ENCODE measurements at places on chromosomes 16 and 17. TPM values are rescaled to one million over a fixed set of nuclear protein-coding genes. Genes with fewer than 3 reads are reported as not detected.

The MYH2 gene
- polyA plus RNA-seq, result 0.18 TPM

The INO80E gene
- 84.5 TPM for polyA plus RNA-seq

The TEDC2 gene
- polyA plus RNA-seq, result 1.8 TPM

The KIF2B gene
- under 0.01 TPM for polyA plus RNA-seq

The CEP20 gene
- polyA plus RNA-seq, result 34.0 TPM

The KRTAP4-9 gene
- not detected for polyA plus RNA-seq

- no peak for DNase-seq
Observed at GRCh38 chr16:11996433-11997330, 20.1 kb downstream of the SNX29 start.
